NCI-H2171 treated with DMSO at 0.1 percent for 48 hours (cell line): ENCODE measurements at places on chromosomes 4 and X.

DNA sequence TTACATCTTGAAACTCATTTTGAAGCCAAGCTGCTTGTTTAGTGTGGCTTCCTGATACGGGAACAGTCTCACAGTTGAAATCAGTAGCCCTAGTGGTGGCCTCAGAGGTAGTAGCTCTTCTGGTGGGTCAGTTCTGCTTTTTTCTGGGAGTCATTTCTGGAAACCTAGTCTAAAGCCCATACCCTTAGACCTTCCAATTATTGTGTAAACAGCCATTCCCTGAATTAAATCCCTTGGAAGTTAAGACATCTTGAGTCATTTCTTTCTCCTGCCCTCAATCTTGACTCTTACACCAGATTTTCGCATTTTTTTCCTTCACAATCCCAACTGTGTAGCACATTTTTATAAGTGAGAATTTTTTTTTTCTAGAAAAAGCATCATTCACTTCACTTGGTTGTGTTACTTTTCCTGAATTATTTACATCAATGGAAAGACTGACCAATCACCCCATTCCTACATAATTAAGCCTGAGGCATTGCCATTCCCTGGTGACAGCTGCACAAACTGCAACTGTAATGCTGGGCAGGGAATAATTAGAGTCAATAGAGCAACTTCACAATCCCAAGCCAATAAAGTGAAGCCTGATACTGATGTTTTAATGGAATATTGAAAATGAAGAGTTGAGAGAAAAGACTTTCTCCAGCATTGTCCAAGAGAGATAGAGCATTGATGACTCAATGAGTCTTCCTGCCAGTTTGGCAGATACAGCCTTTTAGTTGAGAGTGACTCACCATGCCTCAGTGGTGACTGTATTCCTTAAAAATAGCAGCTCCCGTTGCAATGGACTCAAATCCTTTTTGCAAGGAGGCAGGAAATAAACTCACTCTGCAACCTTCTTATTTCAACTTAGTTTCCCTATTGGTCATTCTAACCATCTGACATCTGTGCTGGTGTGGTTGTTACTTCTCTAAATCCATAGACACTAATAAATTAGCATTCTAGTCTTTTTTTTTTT, 13.0 kb upstream of the SEPSECS start:
- no peak for DNase-seq

GRCh38 chrX:1075741-1076140, 136.7 kb downstream of the CRLF2 start:
- DNase-seq, result no peak

GRCh38 chr4:97605932-97606331, 537.3 kb downstream of the STPG2 start:
- DNase-seq, result no peak

GRCh38 chr4:114026447-114026846, 47.0 kb upstream of the ARSJ start:
- peak; percentile 67 for DNase-seq

DNA sequence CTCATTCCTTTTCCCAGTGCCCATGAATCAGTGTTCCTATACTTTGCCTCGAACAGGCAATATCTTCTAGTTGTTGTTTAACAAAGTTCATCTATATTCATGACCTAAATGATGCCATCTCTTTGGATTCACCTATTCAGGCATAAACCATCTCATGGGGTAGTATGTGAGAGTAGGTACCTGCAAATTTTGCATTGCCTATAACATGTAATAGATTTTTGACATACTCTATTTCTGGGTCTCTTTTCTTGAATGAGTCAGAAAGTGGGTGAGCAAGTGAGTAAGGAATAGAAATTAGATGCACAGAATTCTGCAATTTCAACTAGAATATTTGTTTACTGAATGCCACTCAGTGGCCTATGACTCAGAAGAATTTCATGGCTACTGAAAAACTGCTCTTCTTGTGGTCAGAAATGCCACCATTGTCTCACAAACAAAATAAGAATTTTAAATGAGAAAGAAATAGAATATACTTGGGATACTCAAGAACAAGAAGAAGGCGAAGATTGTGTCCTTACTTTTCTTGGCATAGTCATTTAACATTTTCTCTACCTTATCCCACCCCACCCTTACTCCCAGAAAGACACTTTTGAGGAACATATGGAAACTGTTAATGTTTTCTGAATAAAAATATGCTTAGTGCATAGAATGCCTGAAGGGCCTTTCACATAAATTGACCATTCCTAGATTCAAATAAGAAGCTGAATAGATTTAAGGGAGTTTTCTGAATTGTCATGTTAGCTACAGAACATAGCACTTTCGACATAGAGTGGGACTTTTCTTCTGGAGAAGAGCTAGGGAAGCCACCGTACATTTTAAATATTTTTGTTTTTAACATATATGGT, 86.8 kb downstream of the HHIP start:
- DNase-seq, result no peak

- DNase-seq, result no peak
These were observed 26.5 kb downstream of the DCHS2 start for GRCh38 chr4:154465085-154465484.

GRCh38 chr4:10180927-10181744, 64.5 kb upstream of the WDR1 start:
- DNase-seq, result no peak

- no peak for DNase-seq
These were observed 100.8 kb downstream of the ANXA3 start for GRCh38 chr4:78652282-78652876.

DNA sequence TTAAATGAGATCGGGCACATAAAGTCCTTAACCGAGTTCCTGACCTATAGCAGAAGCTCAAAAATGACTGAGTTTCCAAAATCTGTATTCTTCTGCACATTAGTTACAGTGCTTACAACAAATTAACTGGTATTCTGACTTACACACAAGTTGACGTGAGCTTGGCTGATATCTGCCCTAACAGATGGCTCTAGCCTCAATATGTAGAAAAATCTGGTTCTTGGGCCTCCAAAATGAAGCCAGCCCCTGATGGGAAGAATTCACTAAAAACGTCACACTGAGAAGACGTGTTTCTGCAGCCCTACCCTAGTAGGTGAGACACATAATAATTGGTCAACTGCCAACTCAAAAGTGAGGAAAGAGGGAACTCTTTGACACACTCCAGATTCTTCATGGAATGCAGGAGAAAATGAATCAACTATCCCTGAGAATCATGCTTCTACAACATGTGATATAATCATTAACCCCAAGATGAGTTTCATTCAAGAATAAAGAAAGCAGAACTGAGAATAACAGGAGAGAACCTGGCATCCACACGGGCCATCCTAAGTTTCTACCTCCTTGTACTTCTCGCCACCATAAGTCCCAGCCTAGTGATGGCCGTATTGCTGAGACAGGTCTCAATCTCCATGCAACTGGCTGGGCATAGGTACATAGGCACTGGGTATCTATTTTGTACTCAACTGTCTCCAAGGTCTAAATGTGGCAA, 8.2 kb downstream of the STX18 start:
- no peak for DNase-seq

DNA sequence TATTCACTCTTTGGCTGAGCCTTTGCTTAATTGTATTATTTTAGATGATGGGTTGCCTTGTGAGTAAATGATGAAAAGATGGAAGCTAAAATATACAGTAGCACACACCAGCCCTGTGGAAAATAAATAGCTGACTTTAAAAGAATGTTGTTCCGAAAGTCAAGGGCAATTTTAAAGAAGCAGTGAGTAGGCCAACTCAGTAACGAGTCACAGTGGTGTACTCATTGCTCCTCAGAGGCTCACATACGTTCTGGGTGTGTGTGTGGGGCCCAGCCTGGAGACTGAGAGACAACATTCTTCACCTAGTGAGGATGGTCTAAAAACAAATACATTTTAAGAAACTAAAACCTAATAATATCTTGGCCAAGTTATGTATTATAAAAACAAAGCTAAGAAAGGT, 640.3 kb downstream of the TRIML1 start:
- DNase-seq, result no peak

DNA sequence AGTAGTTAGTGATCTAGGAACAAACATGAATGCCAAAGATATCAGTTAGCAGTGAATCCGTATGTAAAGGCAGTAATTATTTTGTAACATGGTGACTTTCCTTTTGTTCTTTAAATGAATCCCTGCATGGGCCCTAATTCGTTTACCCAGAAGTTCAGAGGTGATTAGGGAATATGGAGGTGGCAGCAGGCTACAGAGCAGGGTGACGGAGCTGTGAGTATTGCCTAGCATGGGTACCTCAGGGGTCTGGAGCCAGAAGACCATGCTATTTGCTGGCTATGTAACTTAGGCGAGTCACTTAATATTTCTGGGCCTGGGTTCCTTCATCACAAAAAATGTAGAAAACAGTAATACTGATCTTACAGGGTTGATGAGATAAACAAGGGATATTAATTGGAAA, 184.9 kb downstream of the ENOX2 start:
- no peak for DNase-seq

DNA sequence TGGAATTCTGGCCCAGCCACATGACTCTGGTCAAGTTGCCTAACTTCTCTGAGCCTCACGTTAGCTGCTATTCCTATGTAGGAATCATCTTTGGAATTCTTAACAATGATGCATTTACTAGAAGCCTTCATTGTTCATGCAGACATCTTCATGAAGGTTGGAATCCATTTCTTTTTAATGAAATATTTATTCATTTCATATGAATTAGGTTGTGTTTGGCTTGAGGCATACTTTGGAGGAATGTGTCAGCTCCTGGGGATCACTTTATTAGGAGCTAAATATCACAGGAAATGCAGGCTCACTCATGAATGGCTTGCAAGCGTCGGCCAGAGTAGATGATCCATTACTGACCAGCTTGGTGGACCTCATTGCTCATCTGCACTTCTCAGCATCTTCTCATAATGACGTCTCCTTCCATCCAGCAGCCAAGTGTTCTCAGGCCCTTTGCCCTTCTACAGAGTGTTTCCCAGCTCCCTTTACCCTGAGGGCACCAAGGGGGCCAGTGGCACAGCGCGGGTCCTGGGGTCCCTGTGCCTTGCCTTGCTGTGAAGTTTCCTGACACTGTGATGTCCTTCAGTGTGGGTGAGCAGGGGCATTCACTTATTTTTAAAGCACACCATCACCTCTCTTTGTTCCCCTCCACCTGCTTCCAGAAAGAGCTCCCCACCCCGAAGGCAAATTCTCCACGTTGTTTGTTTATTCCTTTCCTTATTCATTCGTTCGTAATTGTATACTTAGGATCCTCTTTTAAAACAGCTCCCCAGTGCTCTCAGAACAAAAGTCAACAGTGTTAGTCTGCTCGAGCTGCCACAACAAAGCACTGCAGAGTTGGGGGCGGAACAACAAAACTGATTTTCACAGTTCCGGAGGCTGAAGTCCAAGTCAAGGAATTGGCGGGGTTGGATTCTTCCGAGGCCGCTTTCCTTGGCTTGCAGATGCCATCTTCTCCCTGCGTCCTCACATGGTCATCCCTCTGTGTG, 106.8 kb downstream of the STK32B start:
- no peak for DNase-seq

- DNase-seq, result no peak
These were observed 473.9 kb downstream of the GALNTL6 start for GRCh38 chr4:172287117-172287516.

DNA sequence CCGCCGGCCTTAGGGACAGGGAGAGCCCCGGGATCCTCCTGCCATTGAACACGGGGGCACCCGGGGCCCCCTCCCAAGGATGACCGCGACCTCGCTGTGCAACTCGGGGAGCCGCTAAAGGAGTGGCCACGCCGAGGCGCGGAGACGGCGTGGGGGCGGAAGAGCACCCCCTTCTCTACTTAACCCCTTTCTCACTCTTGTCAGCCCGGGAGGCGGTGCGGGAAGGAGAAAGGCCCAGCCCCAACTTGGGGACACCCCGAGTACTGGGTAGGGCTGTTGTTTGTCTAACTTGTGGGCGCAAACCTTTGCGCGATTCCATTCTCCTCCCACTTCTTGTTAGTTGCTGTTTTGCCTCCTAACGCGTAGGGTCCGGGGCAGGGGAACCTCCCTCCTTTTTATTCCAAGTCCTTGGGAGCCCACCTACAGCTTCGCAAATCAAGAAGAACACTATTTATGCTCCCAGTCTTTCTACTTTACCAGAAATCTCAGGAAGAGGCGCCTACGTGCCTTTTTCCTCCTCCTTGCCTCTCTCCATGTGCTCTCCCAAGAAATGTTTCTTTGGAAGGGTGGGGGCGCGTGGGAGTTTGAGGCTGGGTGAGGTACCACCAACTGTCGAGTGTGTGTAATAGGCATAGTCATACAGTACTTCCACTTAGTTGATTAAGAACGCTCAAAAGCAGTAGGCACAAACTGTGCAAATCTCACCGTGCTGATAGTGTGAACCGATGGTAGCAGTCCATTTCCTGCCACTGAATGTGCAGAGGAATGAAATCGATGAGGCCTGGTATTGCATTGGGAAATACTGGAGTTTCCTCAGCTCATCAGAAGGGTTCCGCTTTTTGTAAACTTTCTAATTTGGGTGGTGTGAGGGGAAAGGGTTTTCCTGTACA, 813 bp downstream of the DIAPH2 start:
- peak; percentile 29 for DNase-seq

- DNase-seq, result no peak
These were observed 80.6 kb upstream of the CD99 start for GRCh38 chrX:2610246-2611170.

GRCh38 chr4:117817301-117817700, 217.0 kb upstream of the NDST3 start:
- DNase-seq, result no peak

- DNase-seq, result no peak
These were observed 747.6 kb upstream of the FTHL17 start for GRCh38 chrX:31819455-31819854.

GRCh38 chr4:26235500-26235899, 85.3 kb upstream of the RBPJ start:
- DNase-seq, result peak; percentile 65

GRCh38 chr4:71366766-71367165, 27.9 kb downstream of the SLC4A4 start:
- DNase-seq, result peak; percentile 93

DNA sequence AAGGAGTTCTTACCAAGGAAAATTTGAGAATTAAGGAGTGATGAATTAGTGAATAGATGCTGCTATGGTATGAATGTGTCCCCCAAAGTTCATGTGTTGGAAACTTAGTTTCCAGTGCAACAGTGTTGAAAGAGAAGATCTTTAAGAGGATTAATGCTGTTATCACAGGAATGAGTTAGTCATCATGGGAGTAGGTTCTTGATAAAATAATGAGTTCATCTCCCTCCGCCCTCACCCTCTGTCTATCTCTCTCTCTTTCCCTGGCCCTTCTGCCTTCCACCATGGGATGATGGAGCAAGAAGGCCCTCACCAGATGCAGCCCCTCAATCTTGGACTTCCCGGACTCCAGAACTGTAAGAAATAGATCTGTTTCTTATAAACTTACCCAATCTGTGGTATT, 38.3 kb upstream of the KLHL8 start:
- no peak for DNase-seq

- no peak for DNase-seq
These were observed 81.7 kb downstream of the SLC10A7 start for GRCh38 chr4:146439999-146440398.
